Osteocyte (in vitro differentiated cells): ENCODE measurements at places on chromosomes 16 and 17. TPM values are rescaled to one million over a fixed set of nuclear protein-coding genes. Genes with fewer than 3 reads are reported as not detected.

DNA sequence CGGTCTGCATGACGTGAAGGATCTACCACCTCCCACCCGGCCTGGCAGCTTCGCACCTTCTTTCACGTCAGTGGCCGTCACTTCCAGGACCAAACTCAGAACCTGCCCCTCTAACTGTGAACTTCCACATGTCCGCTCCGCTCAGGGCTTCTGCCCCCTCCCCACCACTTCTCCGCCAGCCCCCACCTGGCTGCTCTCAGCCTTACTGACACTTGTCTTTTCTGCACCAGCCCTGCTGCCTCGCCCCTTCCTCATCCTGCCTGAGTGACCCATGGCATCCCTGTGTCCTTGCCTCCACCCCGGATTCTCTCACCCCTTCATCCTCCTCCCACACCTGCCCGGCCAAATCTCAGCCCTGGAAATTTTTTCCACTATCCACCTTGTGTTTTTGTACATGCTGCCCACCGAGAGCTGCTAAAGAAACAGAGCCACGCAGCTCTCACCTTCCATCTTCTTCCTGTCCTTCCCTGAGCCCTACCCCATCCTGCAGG is 14.2 kb downstream of the PIMREG start:
- H3K4me3 ChIP-seq, result no peak overlapping the region
- no peak overlapping the region for H3K27ac ChIP-seq
- peaks cover 6% of the 10 kb centered on the region for H3K27me3 ChIP-seq
- H3K36me3 ChIP-seq, result no peaks in the 10 kb centered on the region
- no peak for DNase-seq
- peaks cover 13% of the 10 kb centered on the region for H3K4me1 ChIP-seq

DNA sequence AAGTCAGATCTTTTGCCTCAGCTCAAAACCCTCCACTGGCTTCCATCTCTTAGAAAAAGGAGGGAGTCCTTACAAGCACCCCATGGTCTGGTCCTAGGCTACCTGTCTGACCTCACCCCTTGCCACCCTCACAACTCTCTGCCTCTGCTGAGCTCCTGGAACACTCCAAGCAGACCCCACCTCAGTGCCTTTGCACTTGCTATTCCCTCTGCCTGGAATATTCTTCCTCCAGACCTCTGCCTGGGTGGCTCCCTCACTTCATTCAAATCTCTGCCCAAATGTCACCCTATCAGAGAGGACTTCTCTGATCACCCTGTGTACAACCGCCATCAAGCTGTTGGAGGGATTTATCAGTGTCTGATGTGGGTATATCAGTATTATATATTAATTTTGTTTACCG is 37.4 kb downstream of the PMFBP1 start:
- no peak overlapping the region for H3K4me3 ChIP-seq
- H3K27ac ChIP-seq, result no peak overlapping the region
- no peaks in the 10 kb centered on the region for H3K36me3 ChIP-seq
- DNase-seq, result no peak

DNA sequence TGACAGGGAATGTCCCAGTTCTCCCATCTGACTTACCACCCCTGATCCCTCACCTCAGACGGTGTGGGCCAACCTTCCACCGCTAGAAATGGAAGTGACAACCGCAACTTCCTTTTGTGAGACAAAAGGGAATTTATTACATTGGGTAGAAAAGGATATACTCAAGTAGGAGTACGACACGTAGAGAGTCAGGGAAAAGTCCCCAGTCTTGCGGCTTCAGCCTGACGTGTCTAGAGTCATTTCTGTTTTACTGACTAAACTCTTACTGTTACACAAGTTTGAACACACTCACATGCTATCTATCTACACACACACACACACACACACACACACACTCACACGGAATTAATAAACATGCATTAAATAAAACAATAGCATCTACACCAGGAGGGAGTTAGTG is 178.9 kb downstream of the COPRS start:
- no peaks in the 10 kb centered on the region for H3K36me3 ChIP-seq
- no peak for DNase-seq
- H3K4me3 ChIP-seq, result no peak overlapping the region
- no peak overlapping the region for H3K27ac ChIP-seq
- peaks cover 8% of the 10 kb centered on the region for H3K4me1 ChIP-seq

DNA sequence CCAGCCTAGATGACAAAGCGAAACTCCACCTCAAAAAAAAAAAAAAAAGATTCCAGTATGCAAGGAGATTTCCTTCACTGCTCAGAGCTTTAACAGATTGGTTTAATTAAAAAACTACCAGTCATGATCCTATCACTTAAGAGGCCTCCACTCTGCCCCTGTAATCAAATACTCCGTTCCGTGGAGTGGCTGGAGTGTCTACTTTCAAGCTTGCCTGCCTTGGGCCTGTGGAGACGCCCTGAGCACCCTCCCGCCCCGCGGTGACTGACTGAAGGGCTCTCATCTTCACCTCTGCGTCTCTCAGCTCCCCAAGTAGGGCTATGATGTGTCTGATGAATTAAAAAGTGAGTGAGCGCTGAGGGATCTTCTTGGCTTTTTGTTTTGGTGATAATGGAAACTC is 25.3 kb upstream of the TRPV3 start:
- no peak overlapping the region for H3K4me3 ChIP-seq
- peaks cover 21% of the 10 kb centered on the region for H3K36me3 ChIP-seq
- H3K4me1 ChIP-seq, result no peaks in the 10 kb centered on the region
- DNase-seq, result no peak
- no peak overlapping the region for H3K27ac ChIP-seq

DNA sequence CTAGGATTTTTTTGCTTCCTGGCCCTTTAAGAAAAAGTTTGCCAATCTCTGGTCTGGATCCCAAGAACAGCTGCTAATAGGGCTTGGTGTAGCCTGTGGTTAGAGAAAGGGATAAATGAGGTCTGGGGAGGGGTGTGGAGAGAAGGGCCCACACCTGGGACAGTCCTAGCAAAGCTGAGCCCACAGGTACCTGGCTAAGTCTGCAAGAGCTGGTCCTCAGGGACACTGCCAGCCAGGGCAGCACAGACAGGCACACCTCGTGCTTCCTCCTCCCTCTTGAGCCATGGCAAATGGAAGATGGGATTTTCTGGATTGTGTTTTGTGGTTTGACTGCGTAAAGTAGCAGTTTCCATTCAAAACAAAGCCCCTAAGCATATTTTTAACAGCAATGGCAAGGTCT is 217.5 kb downstream of the SOX9 start:
- H3K4me1 ChIP-seq, result peaks cover 14% of the 10 kb centered on the region
- no peaks in the 10 kb centered on the region for H3K27me3 ChIP-seq
- H3K27ac ChIP-seq, result no peak overlapping the region
- H3K4me3 ChIP-seq, result no peak overlapping the region
- H3K36me3 ChIP-seq, result no peaks in the 10 kb centered on the region

DNA sequence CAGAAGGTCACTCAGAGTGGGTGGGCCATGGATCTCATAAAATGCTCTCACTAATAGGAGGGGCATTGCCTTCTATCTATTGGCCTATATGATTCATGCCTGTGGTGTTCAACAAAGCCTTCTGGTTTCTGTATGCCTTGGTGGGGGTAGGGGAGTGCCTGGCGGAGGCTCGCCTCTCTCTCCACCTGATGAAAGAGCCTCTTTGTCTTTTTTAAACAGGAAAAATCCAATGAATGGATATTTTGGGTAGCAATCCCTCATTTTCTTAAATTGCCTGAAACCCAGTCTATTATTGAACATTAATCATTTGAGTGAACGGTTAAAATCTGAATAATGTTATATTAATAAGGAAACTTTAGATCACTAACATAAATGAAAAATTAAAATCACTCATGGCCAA is 90.6 kb downstream of the TOX3 start:
- H3K4me3 ChIP-seq, result no peak overlapping the region
- H3K27me3 ChIP-seq, result peaks cover 7% of the 10 kb centered on the region
- no peak overlapping the region for H3K27ac ChIP-seq

Gene SGF29
- 20.4 and 29.7 TPM in 2 replicates for total RNA-seq

Gene GAS2L2
- total RNA-seq, result not detected in 2 replicates

Gene MAPT
- 1.1 and 1.6 TPM in 2 replicates for total RNA-seq

Gene LGALS9B
- total RNA-seq, result not detected in 2 replicates

Gene SLC43A2
- 4.7 and 7.3 TPM in 2 replicates for total RNA-seq
